NCI-H1694 treated with DMSO at 0.1 percent for 48 hours (cell line): ENCODE measurements at places on chromosomes 6 and 20.

- no peak for DNase-seq
Measured at GRCh38 chr20:39825950-39826349, 863.1 kb downstream of the MAFB start.

DNA sequence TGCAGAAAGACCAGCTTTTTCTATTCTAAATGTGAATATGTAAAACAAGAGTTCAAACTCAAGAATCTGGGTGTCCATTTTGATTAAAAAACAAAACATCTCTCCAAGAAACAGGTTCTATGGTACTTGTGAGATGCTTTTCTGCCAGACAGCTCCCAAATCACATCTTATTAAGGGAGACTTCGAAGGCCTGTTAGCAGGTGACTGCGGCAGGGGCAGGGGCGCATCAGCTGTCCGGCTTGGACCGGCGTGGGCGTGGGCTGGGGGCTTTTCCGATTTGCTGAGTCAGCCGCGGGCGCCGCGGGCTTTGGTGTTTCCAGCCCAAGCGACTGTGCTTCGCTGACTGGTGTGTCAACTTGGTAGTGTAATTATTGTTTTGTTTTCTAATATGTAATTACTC lies 32.6 kb downstream of the TFAP2A start:
- DNase-seq = no peak

DNA sequence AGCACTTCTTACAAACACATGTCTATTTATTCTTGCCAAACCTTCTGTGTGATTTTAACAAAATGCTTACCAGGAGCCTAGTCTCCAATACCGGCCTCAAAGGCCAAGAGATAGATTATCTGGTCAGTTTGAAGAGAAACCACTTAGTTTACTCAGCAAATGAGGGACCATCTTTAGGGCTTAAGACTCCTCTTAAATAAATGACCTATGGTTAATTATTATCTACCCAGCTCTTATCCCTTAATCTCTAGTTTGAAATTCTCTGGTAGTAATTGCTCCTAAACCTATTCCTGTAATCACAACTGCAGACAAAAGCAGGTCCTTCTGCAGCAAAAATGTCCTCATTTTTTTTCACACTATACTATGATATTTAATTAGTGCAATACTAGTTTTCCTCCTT lies 301.8 kb downstream of the KIF16B start:
- no peak for DNase-seq

DNA sequence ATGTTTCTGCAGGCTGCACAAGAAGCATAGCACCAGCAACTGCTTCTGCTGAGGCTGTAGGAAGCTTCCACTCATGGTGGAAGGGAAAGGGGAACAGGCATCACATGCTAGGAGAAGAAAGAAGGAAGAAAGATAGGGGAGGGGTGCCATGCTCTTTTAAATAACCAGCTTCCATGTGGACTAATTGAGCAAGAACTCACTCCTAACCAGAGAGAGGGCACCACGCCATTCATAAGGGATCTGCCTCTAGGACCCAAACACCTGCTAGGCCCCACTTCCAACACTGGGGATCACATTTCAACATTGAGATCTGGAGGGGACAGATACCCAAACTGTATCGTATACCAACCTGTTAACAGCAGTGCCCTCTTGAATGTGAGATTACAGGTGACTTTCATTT lies 46.9 kb upstream of the ARMC2 start:
- DNase-seq = no peak
